ENCODE measurements at places on chromosomes 6 and 20.

DNA sequence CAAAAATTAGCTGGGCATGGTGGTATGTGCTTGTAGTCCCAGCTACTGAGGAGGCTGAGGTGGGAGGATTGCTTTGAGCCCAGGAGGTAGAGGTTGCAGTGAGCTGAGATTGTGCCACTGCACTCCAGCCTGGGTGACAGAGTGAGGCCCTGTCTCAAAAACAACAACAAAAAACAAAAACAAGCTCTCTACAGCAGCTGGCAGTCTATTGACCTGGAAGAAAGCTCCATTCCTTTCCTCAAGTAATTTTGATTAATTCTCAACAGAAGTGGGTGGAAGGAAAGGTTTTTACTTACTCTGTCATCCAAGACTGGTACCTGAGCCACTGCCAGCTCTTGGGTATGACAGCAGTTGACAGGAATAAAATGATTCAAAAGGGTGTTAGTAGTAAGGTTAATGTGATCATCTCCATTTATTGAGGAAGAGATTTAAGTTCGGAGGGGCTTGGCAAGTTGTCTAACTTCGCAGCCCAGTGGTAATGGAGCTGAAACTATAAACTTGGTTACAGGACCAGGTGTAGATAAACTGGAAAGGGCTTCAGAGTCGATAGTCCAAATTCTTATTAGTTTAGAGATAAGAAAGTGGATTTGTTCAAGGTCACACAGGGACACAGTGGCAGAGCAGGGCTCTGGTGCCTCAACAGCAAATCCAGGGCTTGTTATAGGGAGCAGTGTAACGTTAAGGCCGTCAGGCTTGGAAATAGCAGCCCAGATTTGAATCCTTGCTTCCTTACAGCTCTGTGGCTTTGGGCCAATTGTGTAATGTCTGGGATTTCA lies 14.8 kb downstream of the SRSF3 start:
- no peaks in the 10 kb centered on the region for H3K27me3 ChIP-seq
- no peak for DNase-seq
- H3K4me1 ChIP-seq: peaks cover 36% of the 10 kb centered on the region
- H3K36me3 ChIP-seq: peaks cover 73% of the 10 kb centered on the region
- H3K4me3 ChIP-seq: no peak overlapping the region
- peak overlapping the region; percentile 38 for H3K27ac ChIP-seq

GRCh38 chr6:51273228-51273961 lies 454.7 kb downstream of the TFAP2B start:
- H3K4me3 ChIP-seq: no peak overlapping the region
- no peaks in the 10 kb centered on the region for H3K4me1 ChIP-seq
- no peak overlapping the region for H3K27ac ChIP-seq
- no peaks in the 10 kb centered on the region for H3K27me3 ChIP-seq
- DNase-seq: no peak

DNA sequence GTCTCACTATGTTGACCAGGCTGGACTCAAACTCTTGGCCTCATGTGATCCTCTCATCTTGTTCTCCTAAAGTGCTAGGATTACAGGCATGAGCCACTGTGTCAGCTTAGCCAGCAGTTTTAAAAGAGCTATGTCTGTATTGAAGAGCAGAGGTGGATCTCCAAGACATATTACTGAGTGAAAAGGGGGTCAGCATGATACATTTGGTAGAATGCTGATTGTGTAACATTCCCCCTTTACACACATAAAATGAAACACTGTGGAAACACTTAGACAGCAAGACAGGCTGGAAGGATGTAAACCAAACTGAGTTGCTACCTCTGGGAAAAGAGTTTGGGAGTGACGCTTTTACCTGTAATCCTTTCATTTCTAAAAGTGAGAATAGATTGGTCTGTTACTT lies 1.7 kb upstream of the RIPOR3 start:
- H3K4me1 ChIP-seq: peaks cover 6% of the 10 kb centered on the region
- H3K4me3 ChIP-seq: no peak overlapping the region
- no peaks in the 10 kb centered on the region for H3K36me3 ChIP-seq
- DNase-seq: no peak
- peaks cover 40% of the 10 kb centered on the region for H3K27me3 ChIP-seq

- peak overlapping the region; percentile 7 for H3K27ac ChIP-seq
- H3K4me1 ChIP-seq: peaks cover 18% of the 10 kb centered on the region
These were observed 27.1 kb downstream of the NAPB start for GRCh38 chr20:23393996-23394775.

- no peaks in the 10 kb centered on the region for H3K4me1 ChIP-seq
- no peak overlapping the region for H3K4me3 ChIP-seq
- DNase-seq: no peak
- H3K27ac ChIP-seq: no peak overlapping the region
- no peaks in the 10 kb centered on the region for H3K36me3 ChIP-seq
These were observed 56.0 kb downstream of the TGM2 start for GRCh38 chr20:38108986-38109541.

DNA sequence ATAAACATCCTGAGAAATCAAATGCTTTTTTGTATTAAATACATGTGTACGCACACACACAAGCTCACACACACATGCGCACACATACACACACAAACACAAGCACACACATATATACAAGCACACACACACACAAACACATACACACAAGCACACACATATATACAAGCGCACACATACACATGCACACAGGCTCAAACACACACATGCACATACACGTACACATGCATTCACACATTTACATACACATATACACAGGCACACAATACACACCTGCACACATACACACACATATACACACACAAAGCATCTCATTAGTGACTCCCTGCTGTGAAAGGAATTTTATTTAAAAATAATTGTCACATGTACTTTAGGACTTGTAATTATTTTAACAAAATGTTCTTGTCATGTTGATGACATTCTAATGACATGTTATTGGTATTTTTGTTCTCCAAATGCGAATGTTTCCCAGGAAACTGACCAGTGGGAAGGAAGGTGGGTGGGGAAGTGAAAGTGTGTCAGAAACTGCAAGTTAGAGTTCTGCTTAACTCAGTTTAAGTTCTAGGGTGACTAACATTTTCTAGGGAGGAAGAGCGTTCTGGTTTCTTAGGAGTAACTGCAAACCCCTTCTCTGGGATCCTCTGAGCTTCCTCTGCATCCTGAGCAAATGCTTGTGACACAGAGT lies 113.9 kb upstream of the ZNF217 start:
- H3K27me3 ChIP-seq: no peaks in the 10 kb centered on the region
- peak; percentile 35 for DNase-seq
- H3K27ac ChIP-seq: peak overlapping the region; percentile 89
- no peaks in the 10 kb centered on the region for H3K36me3 ChIP-seq
- H3K4me1 ChIP-seq: peaks cover 63% of the 10 kb centered on the region

- peaks cover 45% of the 10 kb centered on the region for H3K27me3 ChIP-seq
- DNase-seq: no peak
- peaks cover 2% of the 10 kb centered on the region for H3K4me1 ChIP-seq
- H3K27ac ChIP-seq: no peak overlapping the region
- no peaks in the 10 kb centered on the region for H3K36me3 ChIP-seq
These were observed 15.0 kb upstream of the NKX2-2 start for GRCh38 chr20:21528870-21529269.

DNA sequence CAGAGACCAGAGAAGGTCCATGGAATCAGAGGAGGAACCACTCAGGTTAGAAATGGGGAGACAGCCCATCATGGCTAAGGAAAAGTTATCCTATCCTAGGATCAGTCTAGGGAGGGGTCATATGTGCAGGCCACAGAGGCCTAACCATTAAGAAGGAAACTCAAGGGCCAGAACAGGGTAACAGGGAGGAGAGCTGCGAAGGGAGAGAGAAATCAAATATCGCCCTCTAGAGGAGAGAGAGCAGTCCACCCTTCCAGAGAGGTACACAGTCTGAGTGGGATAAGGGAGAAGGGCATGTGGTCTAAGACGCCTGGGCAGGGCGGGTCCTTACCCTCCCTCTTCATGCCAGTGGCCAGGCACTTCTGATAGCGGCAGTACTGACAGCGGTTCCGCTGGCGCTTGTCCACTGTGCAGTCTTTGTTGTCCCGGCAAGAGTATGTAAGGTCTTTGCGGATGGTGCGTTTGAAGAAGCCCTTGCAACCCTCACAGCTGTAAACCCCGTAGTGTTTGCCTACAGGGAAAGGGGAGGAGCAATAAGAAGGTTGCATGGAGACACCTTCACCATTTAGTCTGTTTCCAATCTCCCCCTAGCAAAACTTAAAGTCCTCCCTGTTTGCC lies 2.9 kb downstream of the RXRB start:
- no peak for DNase-seq
- peak overlapping the region; percentile 93 for H3K27ac ChIP-seq
- peaks cover 38% of the 10 kb centered on the region for H3K36me3 ChIP-seq
- peaks cover 2% of the 10 kb centered on the region for H3K27me3 ChIP-seq
- peak overlapping the region; percentile 52 for H3K4me3 ChIP-seq

GRCh38 chr6:134240665-134241431 lies 77.1 kb downstream of the SGK1 start:
- H3K36me3 ChIP-seq: peaks cover 2% of the 10 kb centered on the region
- peak overlapping the region; percentile 78 for H3K27ac ChIP-seq
- DNase-seq: peak; percentile 72
- peaks cover 58% of the 10 kb centered on the region for H3K4me1 ChIP-seq

DNA sequence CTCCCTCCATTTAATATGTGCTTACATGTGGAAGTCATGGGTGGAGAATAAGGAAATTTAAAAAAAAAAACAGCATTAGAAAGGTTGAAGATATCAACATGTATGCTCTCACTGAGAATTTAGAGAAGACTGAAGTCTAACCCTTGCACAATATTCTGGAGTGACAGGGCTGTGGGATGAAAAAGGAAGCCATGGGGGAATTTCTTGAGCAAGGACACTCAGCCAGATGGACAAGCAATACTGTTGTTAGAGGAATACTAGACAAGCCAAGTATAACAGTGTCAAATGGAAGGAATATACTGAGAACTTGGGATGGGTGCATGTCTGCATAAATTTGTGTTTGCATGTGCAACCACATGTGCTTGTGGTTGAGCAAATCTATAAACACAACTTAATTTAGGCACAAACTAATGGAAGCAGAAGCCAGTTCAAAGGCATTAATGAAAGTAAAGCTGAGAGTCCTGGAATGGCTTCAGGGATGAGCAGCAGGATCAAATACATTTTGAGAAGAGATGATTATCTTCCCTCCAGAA lies 119.7 kb downstream of the ADGRB3 start:
- H3K4me3 ChIP-seq: no peak overlapping the region
- H3K27ac ChIP-seq: no peak overlapping the region
- no peaks in the 10 kb centered on the region for H3K36me3 ChIP-seq
- H3K4me1 ChIP-seq: no peaks in the 10 kb centered on the region
- peaks cover 3% of the 10 kb centered on the region for H3K27me3 ChIP-seq

DNA sequence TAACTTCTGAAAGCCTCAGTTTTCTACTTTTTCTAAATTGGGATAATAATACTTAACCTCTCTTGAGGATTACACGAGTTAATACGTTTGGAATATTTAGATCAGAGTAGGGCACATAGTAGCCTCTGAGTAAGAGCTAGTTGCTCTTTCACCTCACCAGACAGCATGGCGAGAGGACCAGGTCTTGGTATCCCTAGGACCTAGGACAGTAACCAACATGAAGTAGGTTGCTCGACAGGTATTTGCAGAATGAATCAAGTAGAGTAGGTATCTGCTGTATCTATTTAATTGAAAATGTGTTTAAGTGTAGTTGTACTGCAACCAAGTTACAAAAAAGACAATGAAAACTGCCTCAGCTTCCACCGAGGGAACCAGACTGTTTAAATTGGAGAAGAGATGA lies 1.4 kb downstream of the CDC5L start:
- H3K36me3 ChIP-seq: peaks cover 48% of the 10 kb centered on the region
- peak overlapping the region; percentile 98 for H3K4me3 ChIP-seq
- H3K27me3 ChIP-seq: peaks cover 3% of the 10 kb centered on the region

DNA sequence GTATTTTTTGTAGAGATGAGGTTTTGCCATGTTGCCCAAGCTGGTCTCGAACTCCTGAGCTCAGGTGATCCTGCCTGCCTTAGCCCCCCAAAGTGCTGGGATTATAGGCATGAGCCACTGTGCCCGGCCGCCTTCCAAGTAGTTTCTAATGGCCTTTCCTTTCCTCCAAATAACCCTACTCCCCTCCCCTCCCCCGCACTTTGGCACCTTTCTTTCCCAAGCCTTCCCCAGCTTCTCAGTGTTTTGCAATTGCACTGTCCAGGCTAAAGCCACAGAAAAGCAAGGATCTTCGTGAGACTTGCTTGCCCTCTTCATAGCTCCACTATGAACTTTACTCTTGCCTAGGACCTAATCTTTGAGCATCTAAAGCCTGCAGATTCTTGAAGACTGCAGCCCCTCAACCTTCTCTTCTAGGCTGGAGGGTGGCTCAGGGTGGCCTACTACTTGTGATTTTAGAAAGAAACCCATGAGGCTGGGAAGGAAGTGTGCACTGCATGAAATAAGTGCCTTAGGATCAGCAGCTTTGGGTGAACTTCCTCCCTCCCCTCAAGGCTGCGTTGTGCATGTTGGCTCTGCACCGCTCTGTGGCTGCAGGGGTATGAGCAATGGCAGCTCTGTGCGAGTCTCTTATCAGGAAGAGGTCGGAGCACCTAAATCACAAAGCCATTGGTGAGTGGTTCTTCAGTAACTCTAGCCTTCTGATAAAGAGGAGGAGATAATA lies 152.4 kb upstream of the SNX9 start:
- DNase-seq: no peak
- peaks cover 26% of the 10 kb centered on the region for H3K4me1 ChIP-seq
- no peak overlapping the region for H3K4me3 ChIP-seq
- no peaks in the 10 kb centered on the region for H3K36me3 ChIP-seq
- H3K27me3 ChIP-seq: peaks cover 2% of the 10 kb centered on the region

DNA sequence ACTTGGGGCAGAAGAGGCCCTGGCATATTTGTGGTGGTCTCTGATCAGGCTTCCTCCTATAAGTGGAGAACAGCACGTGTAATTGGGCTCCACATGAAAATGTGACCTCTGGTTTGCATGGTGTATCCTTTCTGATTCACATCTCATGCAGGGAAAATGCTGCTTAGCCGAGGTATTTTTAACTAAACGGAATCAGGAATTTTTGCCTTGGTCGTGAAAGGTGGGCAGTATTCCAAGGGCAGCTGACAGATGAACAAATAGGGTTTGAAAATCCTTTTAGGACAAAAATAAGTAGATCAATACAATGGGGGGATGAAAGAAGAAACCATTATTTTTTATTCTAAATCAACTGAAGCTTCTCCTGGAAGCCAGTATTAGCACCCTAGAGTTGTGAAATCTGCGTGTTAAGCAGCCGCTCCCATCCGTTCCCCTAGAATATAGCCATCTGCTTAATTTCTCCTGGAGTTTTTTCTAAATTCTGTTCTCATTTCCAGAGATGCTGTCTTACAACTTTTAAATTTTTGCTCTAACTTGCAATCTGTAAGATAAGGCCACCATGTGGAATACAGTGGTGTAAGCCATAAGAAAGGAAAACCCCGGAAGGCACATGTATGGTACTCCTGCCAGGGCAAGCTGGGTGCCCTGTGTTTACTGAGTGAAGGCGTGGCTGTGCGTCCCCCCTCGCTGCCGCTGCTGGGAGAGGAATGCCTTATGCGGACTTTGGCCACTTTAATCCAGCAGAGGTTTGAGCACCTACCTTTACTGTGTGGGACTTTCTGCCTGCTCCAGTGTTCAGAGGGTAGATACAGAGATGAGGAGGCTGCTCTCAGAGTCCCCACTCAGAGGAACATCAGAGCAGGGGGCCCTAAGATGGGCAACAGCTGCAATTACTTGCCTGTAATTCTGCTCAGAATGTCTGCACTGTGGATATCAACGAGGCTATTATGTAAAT lies 52.4 kb downstream of the SYNJ2 start:
- H3K4me1 ChIP-seq: peaks cover 32% of the 10 kb centered on the region
- no peaks in the 10 kb centered on the region for H3K27me3 ChIP-seq
- no peak for DNase-seq
- H3K27ac ChIP-seq: no peak overlapping the region

- H3K4me3 ChIP-seq: peak overlapping the region; percentile 88
- DNase-seq: peak; percentile 49
- H3K4me1 ChIP-seq: peaks cover 79% of the 10 kb centered on the region
- H3K36me3 ChIP-seq: peaks cover 5% of the 10 kb centered on the region
These were observed 94.0 kb downstream of the SCML4 start for GRCh38 chr6:107730106-107730505.

GRCh38 chr6:41731561-41732086 lies 3.8 kb downstream of the TFEB start:
- peak overlapping the region; percentile 20 for H3K4me3 ChIP-seq
- no peak for DNase-seq
- no peaks in the 10 kb centered on the region for H3K27me3 ChIP-seq
- no peak overlapping the region for H3K27ac ChIP-seq
